ENCODE measurements at places on chromosomes 4 and X.

- DNase-seq = no peak
These were observed 165.6 kb upstream of the GALNT7 start for GRCh38 chr4:173002830-173003561.

DNA sequence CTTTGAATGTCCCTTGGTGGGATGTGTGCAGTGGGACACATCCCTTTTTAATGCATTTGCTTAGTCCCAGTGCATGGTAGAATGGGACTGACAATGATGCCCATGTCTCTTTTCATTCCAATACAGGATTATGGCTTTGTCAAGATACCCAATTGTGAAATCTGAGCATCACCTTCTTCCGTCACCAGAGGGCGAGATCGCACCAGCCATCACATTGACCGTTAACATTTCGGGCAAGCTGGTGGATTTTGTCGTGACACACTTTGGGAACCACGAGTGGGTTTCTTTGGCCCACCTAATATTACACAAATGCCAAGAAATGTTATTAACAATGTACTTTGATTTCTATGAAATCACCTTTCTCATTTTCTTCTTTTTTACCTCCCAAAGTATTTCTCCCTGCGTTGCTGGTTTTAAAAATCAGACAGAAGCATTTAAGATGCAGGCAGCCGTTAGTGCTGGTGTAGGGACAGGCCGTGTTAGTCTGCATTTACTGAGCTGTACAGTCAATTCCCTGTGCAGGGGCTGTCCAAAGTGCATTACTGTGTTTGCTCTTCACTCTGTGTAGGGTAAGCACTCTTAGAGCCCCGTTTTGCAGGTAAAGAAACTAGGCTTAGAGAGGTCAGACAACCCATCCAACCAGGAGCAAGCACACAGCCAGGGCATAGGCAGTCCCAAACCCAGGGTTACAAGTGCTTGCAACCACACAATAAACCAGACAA, 46.5 kb downstream of the CWH43 start:
- DNase-seq = peak; percentile 26

DNA sequence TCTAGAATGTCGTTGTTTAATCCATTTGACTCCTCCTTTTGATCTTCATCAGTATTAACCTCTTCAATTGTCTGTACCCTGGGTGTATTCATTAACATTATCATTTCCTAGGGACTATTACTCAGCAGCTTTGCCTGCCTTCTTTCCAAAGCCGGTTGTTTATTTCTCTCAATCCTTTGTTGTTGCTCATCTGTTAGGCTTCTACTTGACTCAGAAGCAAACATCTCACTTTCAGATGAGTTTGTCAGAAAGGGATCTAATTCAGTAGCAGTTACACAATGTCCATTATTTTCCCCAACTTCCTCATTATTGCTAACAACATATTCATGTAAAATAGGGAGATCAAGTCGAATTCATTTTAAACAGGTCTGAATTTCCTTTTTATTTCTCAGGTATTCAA, 22.1 kb upstream of the HSD17B10 start:
- no peak for DNase-seq

- no peak for DNase-seq
These were observed 21.0 kb upstream of the JAKMIP1 start for GRCh38 chr4:6221301-6221850.

GRCh38 chr4:57378766-57379165, 268.6 kb upstream of the IGFBP7 start:
- DNase-seq = no peak

- no peak for DNase-seq
These were observed 59.1 kb downstream of the FAM184B start for GRCh38 chr4:17722356-17722700.

DNA sequence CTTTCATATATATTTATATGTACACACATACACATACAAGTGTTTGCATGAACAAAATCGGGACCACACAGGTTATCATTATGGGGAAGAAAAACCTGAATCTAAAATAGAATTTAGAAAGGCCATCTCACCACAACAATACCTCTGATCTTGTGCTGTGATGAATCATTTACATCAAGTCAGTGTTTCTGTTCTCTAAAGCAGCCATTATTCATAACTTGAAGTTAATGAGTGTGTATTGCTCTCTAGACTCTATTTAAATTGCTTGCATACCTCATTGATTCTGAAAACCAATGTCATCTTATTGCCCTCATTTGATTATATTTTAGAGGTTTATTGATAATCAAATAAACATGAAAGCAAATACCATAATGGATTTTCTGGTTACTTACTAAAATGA, 71.6 kb downstream of the FAM114A1 start:
- no peak for DNase-seq

DNA sequence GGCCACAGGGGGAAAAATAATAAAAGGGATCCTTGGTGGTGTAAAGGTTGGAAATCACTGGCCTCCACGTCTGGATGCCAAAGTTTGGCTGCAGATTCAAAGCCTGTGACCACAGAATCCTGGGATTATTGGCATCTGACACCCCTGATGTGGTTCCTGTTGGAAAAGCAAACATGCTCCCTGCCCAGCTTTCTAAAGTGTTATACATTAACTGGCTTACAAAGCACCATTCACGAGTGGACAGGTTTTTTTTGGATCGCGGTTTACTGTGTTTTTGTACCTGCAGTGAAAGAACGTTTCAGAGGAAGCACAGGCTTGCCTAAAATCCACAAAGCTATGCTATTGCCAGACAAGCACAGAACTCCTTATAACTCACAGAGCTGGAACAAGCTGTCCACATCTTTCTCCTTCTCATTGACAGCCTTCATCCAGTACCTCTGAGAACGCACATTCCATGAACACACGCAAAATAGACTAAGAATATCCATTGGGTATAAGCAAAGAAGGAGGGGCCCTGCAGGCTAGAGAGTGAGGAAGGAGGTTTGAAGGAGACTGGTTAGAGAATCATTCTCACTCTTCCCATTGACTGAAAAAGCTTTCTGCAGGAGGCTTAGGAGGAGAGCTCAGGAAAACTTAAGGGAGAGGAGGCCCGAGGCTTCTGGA, 14.5 kb upstream of the CAPN6 start:
- DNase-seq = no peak

GRCh38 chr4:92303621-92304027, at the start of gene GRID2:
TSS of gene GRID2 (plus strand) at chr4:92303966.
- peak; percentile 76 for DNase-seq

GRCh38 chr4:41324861-41325260, 68.1 kb downstream of the UCHL1 start:
- no peak for DNase-seq

DNA sequence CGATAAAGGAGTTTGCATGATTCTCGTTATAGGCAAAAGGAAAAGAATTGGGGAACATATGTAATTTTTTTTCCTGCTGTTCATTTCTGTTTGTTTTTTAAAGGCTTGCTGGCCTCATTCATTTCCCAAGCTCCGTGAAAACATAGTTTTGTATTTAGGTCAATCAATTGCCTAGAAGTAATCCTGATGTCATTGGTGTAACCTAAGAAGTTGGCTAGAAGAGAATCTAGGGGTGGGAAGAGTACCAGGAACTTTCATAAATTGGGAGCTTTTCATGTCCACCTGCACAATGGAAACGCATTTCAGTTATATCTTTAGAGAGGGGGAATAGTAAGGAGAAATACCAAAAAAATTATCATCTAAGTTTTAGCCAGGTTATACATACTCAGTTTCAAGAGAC, 3.8 kb downstream of the RAPGEF2 start:
- no peak for DNase-seq

- DNase-seq = no peak
These were observed 811 bp downstream of the SRD5A3 start for GRCh38 chr4:55346851-55347255.

DNA sequence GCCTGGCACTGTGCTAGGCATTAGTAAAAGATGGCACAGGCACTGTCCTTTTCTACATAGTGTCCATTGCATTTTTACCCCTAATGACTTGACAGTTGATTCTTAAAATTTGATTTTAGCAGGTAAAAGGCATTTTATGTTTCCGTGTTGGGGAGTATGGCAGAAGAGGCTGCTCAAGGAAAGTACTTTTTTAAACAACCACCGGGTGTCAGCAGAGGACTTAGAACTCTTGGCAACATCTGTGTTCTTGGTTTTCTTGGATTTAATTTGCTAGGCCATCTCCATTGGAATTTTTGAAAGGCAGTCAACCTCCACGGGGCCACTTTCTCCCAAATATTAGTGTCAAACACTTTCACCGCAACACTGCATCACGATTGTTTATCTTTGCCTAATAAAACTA, 102.9 kb downstream of the TSPAN7 start:
- DNase-seq = peak; percentile 30

DNA sequence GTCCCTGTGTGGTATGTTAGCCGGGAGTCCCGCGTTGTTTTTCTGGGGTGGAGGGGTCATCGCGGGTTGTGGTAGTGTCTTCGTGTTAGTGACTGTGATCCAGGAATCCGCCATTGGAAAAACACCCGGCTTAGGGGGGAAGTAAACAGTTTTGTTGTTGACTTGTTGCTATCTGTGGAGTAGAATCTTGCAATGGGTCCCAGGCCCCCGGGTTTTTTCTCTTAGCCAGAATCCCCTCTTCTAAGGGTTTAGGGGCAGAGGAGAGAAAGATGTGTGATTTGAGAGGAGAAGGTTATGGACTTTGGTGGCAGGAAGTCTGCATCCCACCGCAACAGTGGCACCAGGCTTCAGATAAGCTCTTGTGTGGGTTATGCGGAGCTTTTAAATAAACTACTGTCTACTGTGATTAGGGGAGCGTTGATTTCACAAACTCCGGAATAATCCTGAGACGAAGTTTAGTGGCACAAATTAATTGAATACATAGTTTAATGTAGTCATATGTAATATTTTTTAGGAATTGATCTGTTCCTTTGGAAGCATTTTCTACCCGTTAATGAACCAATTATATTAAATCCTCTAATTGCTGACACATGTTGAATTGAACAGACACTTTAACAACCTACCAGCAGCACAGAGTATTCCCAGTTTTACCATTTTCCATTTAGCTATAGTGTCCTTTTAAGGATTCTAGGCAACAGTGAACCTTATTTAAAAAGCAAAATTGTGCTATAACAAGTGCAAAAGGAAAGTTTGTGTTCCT, 1.4 kb downstream of the DDX3X start:
- DNase-seq = no peak

DNA sequence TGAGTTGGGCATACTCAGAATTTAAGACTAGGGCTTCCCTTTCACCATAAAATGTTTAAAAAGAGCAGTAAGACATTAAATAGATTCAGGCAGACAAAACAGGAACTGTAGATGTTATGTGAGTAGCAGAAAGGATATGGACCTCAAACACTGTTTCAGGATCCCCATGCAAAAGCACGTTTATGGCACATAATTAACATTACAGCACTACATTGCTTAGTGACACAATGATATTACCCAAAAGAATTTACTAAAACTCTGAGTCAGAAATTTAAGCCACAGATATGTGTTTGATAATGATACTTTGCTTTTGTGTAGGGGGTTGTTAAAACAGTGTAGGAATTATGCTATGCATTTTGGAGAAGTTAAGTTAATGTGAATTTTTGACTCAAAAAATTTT, 266.3 kb downstream of the PDGFC start:
- DNase-seq = no peak

DNA sequence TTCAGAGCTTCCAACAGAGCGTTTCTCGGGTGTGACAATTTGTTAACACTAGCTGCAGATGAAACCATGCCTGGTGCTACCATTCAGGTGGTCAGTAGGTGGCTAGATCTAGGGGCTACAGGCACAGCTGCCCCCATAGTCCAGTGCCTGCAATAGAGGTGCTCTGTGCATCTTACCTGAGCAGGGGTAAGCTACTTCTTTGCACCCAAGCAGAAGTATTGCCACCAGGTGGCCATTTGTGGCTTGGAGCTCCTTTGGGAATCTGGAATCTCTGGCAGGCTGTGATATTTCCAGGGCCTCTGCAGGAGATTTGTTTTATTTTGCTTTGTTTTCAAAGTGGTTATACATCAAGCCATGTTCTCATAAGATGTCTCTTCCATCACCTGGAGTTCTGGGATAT, 170.7 kb upstream of the PUDP start:
- no peak for DNase-seq

GRCh38 chrX:30597216-30598012, 19.8 kb upstream of the TASL start:
- no peak for DNase-seq

DNA sequence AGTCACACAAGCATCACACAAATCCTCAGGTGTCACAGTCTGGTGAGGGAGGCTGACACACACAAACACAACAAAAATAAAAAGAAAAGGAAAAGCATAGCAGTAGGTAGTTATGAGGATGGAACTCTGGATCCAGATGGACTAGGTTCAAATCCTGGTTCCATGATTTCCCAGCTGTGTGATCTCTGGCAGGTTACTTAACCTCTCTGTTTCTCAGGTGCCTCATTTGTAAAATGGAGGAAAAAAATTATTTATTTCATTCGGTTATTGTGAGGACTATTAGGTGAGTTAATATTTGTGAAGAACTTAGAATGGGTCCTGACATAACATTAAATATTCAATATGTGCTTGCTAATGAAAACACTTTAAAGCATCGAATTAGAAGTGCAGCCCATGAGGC, 19.8 kb downstream of the GAGE1 start:
- DNase-seq = no peak

DNA sequence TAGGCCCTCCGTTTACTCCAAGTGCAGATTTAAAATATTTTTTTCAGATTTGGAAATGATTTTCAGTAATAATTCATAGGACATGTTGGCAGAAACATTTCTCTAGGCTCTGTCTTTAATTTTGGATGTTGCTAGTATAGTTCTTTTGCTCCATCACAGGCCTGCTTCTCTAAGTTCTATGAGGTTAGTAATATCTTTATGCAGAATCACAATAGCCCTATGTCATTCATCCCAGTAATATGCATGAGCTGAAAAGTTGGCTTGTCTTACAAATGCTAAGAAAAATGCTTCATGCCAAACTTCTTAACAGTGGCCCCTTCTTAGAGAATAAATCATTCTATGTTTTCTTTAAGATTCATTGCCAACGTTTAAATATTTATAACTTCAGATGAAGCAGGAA, 148.3 kb upstream of the TLL1 start:
- no peak for DNase-seq

DNA sequence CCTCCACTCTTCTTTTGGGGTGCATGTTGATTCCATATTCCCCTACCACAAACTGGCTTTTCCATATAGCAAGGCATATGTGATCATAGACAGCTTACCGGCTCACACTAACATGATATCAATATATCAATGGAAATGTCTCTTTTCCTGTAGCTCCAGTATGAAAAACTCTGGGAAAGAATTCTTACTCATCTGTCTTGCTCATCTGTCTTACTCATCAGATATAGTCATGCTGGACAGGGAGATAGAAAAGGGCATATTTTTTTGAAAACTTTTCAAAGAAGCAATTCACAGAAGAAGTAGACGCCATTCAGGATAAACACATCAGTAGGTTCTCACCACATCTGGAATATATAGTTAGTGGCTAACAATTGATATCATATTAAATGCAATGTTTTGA, 794.7 kb downstream of the RAB28 start:
- no peak for DNase-seq

- no peak for DNase-seq
These were observed 78.7 kb downstream of the CAPN6 start for GRCh38 chrX:111191598-111191997.

- DNase-seq = peak; percentile 81
These were observed 139.5 kb downstream of the TBL1X start for GRCh38 chrX:9604111-9604907.
